HuH-7.5 (cell line): ENCODE measurements at places on chromosomes 1 and 21.

DNA sequence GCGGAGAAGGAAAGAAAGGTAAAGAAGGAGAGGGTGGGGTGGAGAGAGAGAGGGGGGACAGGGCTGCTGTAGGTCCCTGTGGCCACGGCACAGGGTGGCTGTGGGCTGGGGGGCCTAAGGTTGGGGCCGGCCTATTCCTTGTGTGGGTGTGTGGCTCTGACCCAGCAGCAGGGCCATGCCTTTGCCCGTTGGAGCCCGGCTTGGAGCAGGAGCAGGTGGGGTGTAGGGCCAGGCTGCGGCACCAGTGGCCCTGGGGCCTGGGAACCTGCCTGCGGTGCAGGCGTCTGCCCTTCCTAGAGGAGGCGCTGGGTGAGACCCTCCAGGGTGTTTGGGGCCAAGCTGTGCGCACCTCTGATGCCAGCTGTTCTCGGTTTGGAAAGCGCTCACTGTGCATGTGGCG lies 19.7 kb upstream of the SUMO3 start:
- no peak for DNase-seq

- DNase-seq, result no peak
Observed at GRCh38 chr1:46278807-46279206, 24.6 kb downstream of the LRRC41 start.

- DNase-seq, result no peak
Observed at GRCh38 chr1:211828584-211829342, 1.8 kb downstream of the LPGAT1 start.

DNA sequence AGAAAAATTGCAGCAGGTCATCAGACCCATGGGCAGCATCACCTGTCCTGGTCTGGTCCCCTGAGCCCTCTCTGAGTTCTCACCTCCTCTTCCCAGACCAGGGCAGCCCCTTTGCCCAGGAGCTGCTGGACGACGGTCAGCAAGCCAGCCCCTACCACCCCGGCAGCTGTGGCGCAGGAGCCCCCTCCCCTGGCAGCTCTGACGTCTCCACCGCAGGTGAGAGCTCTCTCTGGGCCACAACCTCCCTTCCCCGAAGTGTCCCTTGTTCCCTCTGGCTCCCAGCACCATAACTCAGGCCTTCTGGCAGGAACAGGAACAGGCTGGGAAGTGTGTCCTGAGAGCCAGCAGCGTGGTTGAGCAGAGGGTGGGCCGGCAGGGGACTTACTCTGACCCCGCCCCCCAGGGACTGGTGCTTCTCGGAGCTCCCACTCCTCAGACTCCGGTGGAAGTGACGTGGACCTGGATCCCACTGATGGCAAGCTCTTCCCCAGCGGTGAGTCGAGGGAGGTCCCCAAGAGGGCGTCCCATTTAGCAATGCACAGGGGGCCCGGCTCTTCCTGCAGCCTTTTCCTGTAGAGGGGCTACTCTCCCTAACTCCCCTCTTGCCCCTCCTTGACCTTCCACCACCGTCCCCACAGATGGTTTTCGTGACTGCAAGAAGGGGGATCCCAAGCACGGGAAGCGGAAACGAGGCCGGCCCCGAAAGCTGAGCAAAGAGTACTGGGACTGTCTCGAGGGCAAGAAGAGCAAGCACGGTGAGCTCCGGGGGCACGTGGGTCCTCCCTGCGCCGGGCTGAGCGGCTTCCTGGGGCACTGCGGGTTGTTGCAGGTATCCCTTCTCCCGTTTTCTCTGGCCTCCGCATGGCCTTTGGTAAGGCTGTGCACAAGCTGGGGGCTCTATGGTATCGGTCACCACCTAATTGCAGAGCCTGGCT lies 2.4 kb downstream of the ELF3 start:
- no peak for DNase-seq
